WTC11 (cell line): ENCODE measurements at places on chromosomes 4 and X. TPM values are rescaled to one million over a fixed set of nuclear protein-coding genes. Genes with fewer than 3 reads are reported as not detected.
A peak's percentile ranks its signal among the peaks of the same experiment; 100 is the strongest.

DNA sequence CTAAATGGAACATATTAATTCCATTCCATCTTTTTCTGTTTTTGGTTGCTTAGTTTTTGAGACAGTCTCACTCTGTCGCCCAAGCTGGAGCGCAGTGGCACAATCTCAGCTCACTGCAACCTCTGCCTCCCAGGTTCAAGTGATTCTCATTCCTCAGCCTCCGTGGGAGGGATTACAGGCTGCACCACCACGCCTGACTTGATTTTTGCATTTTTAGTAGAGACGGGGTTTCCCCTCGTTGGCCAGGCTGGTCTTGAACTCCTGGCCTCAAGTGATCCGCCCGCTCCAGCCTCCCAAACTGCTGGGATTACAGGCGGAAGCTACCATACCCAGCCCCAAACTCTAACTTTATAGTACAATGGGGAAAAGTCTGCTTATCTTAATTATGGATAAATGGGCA, 11.2 kb downstream of the HNRNPD start:
- peaks cover 41% of the 10 kb centered on the region for H3K36me3 ChIP-seq
- no peak overlapping the region for H3K27ac ChIP-seq
- no peak for DNase-seq
- no peaks in the 10 kb centered on the region for H3K27me3 ChIP-seq
- peaks cover 52% of the 10 kb centered on the region for H3K4me1 ChIP-seq

GRCh38 chrX:114710571-114710970, 126.7 kb downstream of the HTR2C start:
- H3K27me3 ChIP-seq: peaks cover 3% of the 10 kb centered on the region; the same call in 1 of the 2 replicates
- DNase-seq: no peak
- no peaks in the 10 kb centered on the region for H3K36me3 ChIP-seq
- H3K4me3 ChIP-seq: no peak overlapping the region
- peaks cover 3% of the 10 kb centered on the region for H3K4me1 ChIP-seq

DNA sequence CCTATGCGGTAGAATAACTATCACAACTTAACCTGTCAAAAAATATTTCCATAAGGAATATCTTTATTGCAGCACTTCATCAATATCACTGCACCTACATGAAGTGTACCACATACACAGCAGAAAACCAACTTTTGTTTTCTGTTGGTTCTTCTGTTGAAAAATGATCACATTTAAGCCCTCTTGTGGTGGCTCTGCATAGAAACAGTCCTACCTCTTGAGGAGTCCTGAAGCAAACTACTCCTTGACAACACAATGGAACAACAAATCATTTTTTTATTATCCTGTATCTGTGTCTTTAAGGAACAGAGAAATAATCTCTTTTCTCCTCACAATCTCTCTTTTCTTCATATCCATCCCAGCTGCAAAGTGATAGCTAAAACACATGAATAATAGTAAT, 39.8 kb upstream of the ATOH1 start:
- no peaks in the 10 kb centered on the region; the same call in 1 of the 2 replicates for H3K27me3 ChIP-seq
- H3K36me3 ChIP-seq: no peaks in the 10 kb centered on the region
- no peak overlapping the region for H3K4me3 ChIP-seq
- peaks cover 6% of the 10 kb centered on the region for H3K4me1 ChIP-seq

EXOC1L gene
- total RNA-seq: not detected in 3 replicates

STARD8 gene
- 3.1 to 8.5 TPM (median 3.8 TPM) in 3 replicates for total RNA-seq

GRCh38 chr4:128512161-128512560, 224.5 kb upstream of the PGRMC2 start:
- no peaks in the 10 kb centered on the region; the same call in 1 of the 2 replicates for H3K36me3 ChIP-seq
- no peak for DNase-seq
- no peak overlapping the region for H3K4me3 ChIP-seq
- H3K27ac ChIP-seq: no peak overlapping the region

- DNase-seq: no peak
- H3K4me1 ChIP-seq: peaks cover 21% of the 10 kb centered on the region
- no peak overlapping the region for H3K4me3 ChIP-seq
- H3K36me3 ChIP-seq: peaks cover 2% of the 10 kb centered on the region; the same call in 1 of the 2 replicates
- no peaks in the 10 kb centered on the region for H3K27me3 ChIP-seq
Measured at GRCh38 chr4:169207436-169208089, 63.2 kb downstream of the SH3RF1 start.

CLIC2 gene
- 0.66 to 1.3 TPM (median 1.1 TPM) in 3 replicates for total RNA-seq

GRCh38 chrX:581720-582298, 48.8 kb upstream of the SHOX start:
- no peak for DNase-seq
- no peak overlapping the region for H3K4me3 ChIP-seq
- peaks cover 14% of the 10 kb centered on the region; the same call in 1 of the 2 replicates for H3K27me3 ChIP-seq
- H3K4me1 ChIP-seq: peaks cover 6% of the 10 kb centered on the region; the same call in 1 of the 2 replicates
- H3K27ac ChIP-seq: no peak overlapping the region
- H3K36me3 ChIP-seq: no peaks in the 10 kb centered on the region

CNKSR2 gene
- total RNA-seq: 5.2 to 11.3 TPM (median 7.7 TPM) in 3 replicates

GRCh38 chr4:114378305-114378903, 220.2 kb upstream of the UGT8 start:
- H3K27ac ChIP-seq: no peak overlapping the region
- no peaks in the 10 kb centered on the region for H3K36me3 ChIP-seq
- no peaks in the 10 kb centered on the region for H3K4me1 ChIP-seq
- no peak overlapping the region for H3K4me3 ChIP-seq
- DNase-seq: no peak
- no peaks in the 10 kb centered on the region for H3K27me3 ChIP-seq

ING2 gene
- total RNA-seq: 12.0 to 15.6 TPM (median 14.8 TPM) in 3 replicates

TCEAL1 gene
- total RNA-seq: 4.6 to 4.9 TPM (median 4.7 TPM) in 3 replicates

DNA sequence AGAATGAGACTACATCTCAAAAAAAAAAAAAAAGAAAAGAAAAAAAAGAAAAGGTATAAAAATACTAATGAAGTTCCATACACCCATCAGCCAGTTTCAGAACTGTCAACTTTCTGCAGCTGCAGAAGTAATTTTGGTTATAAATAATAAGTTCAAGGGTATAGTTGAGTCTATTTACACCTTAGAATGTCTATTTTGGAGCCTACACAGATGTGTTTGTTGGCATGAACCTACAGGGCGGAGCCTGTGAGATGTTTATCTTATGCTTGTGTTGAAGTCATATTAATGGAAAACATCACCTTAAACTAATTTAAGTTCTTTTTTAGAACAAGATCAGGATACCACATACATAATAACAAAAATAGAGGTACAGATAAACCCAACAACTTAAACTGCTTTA, 85.8 kb downstream of the RAPGEF2 start:
- H3K27ac ChIP-seq: no peak overlapping the region
- H3K27me3 ChIP-seq: no peaks in the 10 kb centered on the region
- H3K36me3 ChIP-seq: no peaks in the 10 kb centered on the region
- no peak for DNase-seq

EDNRA gene
- 2.1 to 2.5 TPM (median 2.3 TPM) in 3 replicates for total RNA-seq

SLC25A4 gene
- total RNA-seq: 40.2 to 44.6 TPM (median 43.9 TPM) in 3 replicates

GRCh38 chrX:132365490-132365889, 123.3 kb downstream of the MBNL3 start:
- H3K27me3 ChIP-seq: peaks cover 100% of the 10 kb centered on the region
- no peak overlapping the region for H3K27ac ChIP-seq
- no peaks in the 10 kb centered on the region for H3K36me3 ChIP-seq
- peaks cover 21% of the 10 kb centered on the region for H3K4me1 ChIP-seq

DNA sequence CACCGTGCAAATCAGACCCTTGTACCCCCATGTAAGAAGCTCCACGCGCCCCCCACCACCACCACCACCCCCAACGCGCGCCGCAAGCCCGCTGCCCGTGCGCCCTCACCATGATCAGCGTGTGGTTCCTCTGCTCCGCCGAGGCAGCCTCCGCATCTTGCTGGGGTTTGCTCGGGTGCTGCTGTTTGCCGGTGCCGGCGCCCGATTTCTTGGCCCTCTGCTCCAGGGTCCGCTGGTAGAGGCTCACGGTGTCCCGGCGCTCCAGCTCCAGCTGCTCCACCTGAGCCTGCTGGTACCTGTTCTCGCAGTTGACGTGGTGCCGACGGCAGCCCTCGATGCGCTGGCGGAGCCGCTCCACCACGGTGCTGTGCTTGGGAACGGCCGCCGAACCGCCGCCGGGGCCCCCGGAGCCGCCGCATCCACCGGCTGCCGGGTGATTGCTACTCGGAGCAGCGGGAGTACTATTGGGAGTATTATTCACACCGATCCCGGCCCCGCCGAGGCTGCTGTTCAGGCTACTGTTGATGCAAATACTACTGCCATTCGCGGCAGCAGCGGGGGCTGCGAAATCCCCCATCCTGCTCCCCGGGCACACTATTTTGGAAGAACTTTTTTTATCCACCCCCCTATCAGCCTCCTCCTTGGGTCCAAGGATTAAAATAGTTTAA, 1.1 kb downstream of the MAML3 start:
- no peaks in the 10 kb centered on the region for H3K36me3 ChIP-seq
- no peak overlapping the region for H3K27ac ChIP-seq

POU3F4 gene
- 3.3 to 3.6 TPM (median 3.6 TPM) in 3 replicates for total RNA-seq

- H3K4me1 ChIP-seq: peaks cover 18% of the 10 kb centered on the region
- peak overlapping the region; percentile 89 for H3K4me3 ChIP-seq
- peak overlapping the region; percentile 47; the same call in 1 of the 2 replicates for H3K27ac ChIP-seq
Measured at GRCh38 chr4:51842167-51842553, 793 bp upstream of the DCUN1D4 start.

DNA sequence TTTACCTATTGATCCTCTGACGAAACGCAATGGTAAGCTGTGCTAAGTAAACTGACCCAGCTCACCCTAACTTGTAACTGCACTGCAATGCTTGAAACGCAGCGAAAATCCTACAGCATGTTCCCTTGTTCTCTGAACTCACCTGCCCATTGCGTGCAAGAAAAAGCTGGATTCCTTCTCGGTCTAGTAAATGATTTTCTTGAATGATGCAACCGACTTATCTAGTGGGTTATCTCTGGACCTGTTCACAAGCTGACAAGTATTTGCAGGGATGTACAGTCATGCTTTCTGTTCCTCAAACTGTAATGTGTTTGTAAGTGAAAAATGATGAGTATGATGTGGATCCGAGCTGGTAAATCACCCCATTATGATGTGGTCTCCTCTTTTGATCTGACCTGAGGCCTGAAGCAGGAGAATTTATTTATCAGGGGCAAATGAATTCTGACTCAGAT, 140.1 kb downstream of the BTC start:
- H3K36me3 ChIP-seq: no peaks in the 10 kb centered on the region

DNA sequence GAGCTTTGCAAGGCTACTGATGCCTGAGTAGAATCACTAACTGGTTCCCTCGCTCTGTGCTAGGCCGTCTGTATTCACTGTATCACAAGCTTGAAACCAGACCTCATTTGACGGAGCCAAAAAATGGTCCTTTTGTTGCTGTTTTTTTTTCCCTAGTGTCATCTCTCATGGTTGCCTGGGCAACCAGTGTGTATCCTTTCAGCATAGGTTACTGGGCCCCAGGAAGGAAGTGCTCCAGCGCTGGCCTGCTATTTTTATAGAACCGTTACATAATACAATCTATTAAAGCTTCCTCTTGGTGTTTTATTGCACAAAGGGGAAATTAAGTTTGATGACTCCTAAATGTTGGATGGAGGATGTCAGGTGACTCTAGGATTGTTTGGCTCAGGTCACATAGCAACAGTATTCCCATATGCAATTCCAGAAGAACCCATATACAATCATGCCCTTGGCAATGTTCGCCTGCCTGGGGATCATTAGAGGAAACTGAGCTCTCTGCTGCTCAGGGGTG, 220.4 kb downstream of the SPRY1 start:
- H3K4me3 ChIP-seq: no peak overlapping the region
- H3K36me3 ChIP-seq: no peaks in the 10 kb centered on the region
- H3K27ac ChIP-seq: no peak overlapping the region
- peaks cover 34% of the 10 kb centered on the region for H3K4me1 ChIP-seq
- no peaks in the 10 kb centered on the region for H3K27me3 ChIP-seq
